ENCODE measurements at places on chromosomes 7 and 10. TPM values are rescaled to one million over a fixed set of nuclear protein-coding genes. Genes with fewer than 3 reads are reported as not detected.

DNA sequence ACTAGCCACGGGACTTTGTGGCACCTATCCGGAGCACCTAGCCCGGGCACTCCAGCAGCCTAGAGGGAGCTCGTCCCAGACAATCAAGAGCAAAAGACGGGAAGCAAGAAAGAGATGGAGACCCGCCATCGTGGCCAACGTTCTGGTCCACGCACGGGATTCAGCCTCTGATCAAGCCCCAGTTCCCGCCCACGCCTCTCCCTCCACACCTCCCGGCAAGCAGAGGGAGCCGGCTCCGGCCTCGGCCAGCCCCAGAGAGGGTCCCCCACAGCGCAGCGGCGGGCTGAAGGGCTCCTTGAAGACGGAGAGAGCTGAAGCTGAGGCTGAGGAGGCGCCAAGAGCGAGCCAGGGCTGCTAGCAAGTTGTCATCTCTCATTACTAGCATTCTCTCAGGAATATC lies 992 bp upstream of the SLC39A12 start:
- no peak for DNase-seq

GRCh38 chr7:29946428-29947186 lies 43.0 kb downstream of the SCRN1 start:
- no peak for DNase-seq

ENKUR gene
- polyA plus RNA-seq, result 0.05 TPM

CALHM3 gene
- polyA plus RNA-seq, result not detected

DNA sequence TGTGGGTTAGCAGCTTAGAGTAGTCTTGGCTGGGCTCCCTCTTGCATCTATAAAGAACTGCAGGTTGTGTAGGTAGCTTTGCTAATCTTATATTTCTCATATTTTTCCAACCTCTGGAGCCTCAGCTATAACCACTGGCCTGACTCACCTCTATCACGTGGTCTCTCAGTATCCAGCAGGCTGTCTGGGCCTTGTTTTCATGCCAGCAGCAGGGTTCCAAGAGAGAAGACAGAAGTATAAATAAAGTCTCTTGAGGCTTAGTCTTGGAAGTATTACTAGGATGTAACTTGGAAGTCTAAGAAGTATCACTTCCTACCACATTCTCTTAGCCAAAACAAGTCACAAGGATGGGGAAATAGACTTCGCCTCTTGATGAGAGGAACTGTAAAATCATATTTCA lies 73.3 kb downstream of the WIPF3 start:
- DNase-seq, result peak; percentile 46

PGAM2 gene
- 1,581 TPM for polyA plus RNA-seq

- DNase-seq, result no peak
Measured at GRCh38 chr10:62402508-62402907, 28.3 kb downstream of the ZNF365 start.

DNA sequence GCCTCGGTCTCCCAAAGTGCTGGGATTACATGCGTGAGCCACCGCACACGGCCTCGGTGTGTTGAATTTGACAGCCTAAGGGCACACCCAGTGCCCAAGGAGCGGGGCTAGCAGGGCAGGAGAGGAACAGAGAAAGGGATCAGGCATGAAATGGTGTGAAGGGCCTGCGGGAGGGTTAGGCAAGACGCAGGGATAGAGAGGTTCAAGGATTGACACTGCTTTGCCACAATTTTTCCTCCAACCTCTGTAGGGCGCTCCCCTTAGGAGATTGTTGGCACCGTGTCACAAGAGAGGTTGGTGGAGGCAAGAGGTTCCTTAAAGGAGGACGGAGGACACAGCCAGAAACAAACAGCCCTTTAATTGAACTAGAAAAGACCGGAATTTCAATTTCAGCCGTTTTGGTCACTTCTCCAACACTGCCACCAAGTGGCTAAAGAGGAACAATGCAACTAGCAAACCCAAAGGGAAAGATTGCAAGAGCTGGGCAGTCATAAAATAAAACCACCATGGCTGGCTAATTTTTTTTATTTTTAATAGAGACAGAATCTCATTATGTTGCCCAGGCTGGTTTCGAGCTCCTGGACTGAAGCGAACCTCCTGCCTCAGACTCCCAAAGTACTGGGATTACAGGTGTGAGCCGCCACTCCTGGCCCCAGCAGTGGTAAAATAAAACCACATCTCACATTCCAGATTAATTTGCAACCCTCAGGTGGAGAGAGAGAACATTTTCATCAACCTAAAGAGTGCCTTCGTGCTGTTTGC lies 6.9 kb upstream of the CREB3L2 start:
- DNase-seq, result no peak

DNA sequence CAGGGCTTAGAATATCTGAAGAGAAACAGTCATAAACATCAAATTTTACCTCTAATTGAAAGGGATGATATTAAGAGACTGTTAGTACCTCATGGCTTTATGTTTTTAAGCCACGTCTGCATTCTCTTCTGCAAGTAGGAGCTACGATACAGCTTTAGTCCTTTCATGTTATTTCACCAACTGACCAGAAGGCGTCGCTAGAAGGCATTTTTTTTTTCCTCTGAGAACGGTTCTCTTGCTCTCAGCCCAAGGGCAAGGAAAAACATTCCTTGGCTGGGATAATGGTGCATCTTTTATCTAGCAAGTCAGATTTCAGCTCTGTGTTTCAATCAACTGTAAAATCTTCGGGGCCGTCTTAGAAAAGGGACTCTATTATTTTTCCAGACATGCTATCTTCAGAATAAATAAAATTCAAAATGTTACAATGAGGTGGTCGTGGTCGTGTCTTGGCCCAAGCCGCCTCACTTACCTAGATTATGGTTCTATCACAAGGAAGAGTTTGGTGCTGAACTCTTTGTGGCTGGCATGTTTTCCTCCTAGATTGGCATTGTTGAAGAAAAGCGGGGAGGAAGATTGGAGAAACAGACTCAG lies 41.6 kb upstream of the LYZL2 start:
- no peak for DNase-seq

CLCN1 gene
- polyA plus RNA-seq, result 5.5 TPM

DNA sequence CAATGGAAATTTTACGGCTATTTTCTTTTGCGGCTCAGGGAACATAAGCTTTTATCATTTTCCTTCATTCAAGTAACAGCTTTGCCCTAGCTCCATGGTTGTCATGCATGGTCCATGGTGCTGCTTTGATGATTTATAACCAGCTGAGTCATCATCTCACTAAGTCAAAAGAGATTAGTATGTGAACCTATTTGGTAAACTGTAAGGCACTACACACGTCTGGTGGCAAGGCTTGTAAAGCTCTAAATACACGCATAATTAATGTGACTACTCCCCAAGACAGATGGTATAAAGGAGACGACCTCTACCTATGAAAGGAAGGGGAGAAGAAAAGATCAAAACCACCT lies 340.2 kb downstream of the KCNMA1 start:
- DNase-seq, result no peak

- no peak for DNase-seq
Measured at GRCh38 chr7:127486654-127487053, 94.1 kb upstream of the ZNF800 start.

DNA sequence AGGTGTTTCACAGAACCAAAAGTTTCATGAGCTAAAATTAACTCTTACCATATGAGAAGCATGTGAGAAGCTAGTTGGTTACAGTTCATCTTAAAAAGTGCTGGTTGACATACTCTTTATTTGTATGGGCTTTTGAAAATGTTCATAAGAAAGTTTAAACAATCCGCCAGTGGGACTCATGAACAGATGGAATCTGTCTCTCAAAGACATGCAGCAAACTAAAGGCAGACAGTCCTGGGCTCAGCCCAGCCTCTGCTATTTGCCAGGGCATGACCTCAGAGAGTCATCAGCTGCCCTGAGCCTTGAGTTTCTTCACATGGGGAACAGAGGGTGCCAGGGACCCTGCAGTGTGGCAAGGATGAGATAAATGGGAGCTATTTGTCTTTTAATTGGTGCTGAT lies 3.2 kb downstream of the PYROXD2 start:
- no peak for DNase-seq

DNA sequence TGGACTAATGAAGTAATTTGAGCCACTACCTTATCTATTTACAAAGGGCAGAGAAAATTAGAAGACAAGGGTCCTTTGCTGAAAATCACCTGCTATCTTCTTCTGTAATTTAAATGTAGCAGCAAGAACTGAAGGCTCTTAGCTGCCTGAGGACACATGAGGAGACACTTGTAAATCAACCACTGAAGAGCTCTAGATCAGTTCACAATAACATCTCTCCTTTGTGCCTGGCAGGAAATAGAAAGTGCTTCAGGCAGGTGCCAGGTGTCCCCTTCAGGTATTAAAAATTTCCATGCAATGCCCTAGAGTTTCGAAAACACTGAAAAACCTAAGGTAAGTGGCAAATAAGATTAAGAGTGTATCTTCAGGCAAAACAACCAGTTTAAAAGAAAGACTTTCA lies 474.6 kb downstream of the GRM8 start:
- no peak for DNase-seq

GRCh38 chr10:61779950-61780659 lies 117.4 kb downstream of the CABCOCO1 start:
- peak; percentile 58 for DNase-seq

GIMAP1 gene
- 3.6 TPM for polyA plus RNA-seq

FAM221A gene
- 1.4 TPM for polyA plus RNA-seq

DNA sequence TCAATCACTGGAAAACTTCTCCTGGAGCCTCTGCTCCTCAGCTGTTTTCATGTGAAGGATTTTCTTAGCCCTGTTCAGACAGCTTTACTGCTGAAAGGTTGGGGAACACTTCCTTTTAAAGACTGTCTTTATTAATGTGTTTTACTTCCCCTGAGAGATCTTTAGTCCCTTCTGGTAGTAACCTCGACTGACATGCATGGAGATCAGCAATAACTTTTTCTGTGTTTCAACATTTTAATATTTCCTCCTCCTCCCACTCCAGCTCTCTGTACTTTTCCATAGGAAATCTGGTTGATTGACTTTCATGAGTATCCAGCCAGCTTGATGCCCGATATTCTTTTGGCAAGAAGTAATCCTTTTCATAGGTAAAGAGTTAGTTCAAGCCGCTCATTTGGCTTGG lies 62.7 kb upstream of the STRIP2 start:
- no peak for DNase-seq

LIPK gene
- polyA plus RNA-seq, result not detected

GRCh38 chr7:137755427-137755826 lies 91.3 kb downstream of the DGKI start:
- no peak for DNase-seq

MGAM2 gene
- not detected for polyA plus RNA-seq

GRCh38 chr10:74825371-74826141 lies 844 bp upstream of the KAT6B start:
- no peak for DNase-seq

GRCh38 chr7:7556852-7557251 lies 9.8 kb upstream of the MIOS start:
- DNase-seq, result no peak

DNA sequence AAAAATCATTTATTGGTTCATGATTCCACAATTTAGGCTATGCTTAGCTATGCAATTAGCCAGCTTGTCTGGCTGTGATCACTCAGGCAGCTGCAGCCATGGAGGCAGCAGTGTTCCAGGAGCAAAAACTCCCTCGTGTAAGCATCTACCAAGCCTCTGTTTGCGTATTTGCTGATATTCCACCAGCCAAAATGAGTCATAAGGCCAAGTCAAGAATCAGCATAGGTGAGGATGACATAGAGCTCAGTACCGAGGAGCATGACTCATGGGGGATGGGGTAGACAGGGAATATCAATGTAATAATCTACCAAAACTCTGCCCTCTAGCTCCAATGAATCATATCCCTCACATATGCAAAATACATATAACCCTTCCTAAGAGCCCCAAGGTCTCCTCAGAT lies 63.3 kb downstream of the IMMP2L start:
- DNase-seq, result no peak

DNA sequence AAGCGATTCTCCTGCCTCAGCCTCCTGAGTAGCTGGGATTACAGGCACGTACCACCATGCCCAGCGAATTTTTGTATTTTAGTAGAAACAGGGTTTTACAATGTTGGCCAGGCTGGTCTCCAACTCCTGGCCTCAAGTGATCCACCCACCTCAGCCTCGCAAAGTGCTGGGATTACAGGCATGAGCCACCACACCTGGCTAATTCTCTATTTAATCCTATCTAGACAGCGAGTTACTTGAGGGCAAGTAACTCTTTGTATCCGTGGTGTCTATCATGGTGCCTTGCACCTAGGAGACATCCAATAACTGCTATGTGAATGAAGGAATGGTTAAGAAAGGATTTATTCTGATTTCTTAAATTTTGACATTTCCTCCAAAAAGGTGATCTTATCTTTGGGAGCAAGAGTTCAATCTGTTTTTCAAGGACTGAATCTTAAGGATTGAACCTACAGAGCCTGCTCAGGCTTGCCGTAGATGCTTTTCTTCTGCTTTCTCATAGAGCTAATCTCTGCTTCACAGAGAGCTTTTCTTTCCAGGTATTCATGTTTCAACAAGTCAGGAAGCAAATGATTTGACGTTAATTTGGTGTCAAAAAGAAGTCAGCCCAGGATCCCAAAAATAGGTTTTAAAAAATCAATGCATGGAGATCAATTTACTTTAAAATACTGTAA lies 101.6 kb downstream of the CUL2 start:
- no peak for DNase-seq

- no peak for DNase-seq
Measured at GRCh38 chr10:67935223-67935622, 50.8 kb downstream of the SIRT1 start.

- DNase-seq, result no peak
Measured at GRCh38 chr10:59838085-59838789, 68.1 kb downstream of the CCDC6 start.

DNA sequence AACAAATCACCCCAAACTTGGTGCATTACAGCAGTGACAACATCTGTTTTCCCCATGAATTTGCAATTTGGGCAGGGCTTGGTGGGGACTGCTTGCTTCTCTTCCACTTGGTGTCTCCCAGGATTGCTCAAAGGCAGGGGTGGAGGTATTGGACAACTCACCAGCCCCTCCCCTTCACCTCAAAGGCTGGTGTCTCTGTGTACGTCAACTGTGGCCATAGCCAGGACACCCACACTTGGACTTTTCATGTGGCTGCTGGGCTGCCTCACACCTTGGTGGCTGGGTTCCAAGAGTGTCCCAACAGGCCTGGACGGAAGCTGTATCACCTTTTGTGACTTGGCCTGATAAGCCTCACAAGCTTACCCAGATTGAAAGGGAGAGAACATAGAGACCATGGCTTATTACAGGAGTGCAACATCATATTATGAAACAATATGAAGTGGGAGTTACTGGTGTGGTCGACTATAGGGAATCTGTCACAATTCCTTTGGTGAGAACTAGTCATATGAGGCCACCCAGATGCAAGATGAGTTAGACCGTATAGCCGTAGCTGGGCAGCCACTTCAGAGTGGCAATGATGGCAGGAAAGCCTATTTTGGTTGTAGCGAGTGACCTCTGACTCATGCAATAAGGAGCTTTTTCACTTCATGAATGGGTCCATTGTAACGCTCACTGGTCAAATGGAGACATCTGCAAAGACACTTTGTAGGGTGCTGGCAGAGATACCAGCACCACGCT lies 187.6 kb upstream of the ITGB1 start:
- no peak for DNase-seq

Measured in psoas muscle (tissue), 8 donors.